ENCODE measurements at places on chromosomes 5 and 9. TPM values are rescaled to one million over a fixed set of nuclear protein-coding genes. Genes with fewer than 3 reads are reported as not detected.

The CAMK4 gene
- total RNA-seq = 3.5 TPM

DNA sequence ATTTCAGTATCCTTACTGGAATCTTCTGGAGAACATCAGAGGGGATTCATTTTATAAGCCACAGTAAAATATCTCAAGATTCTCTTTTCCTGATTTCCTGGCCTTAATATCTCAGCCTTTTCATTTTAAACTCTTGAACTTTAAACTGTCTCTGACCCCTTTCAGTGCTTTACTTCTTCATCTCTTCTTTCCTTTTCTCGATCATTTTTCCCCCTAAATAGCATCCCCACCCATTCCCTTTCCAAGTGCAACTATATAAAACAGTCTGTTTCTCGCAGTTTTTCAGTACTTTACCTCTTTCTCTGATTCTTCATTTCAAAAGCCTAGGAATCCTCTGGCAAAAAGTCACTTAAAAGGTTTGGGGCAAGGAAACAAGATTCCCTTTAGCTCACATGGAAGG, 80.5 kb downstream of the PALM2AKAP2 start:
- no peaks in the 10 kb centered on the region for H3K27me3 ChIP-seq
- no peaks in the 10 kb centered on the region for H3K36me3 ChIP-seq
- no peak for DNase-seq
- no peak overlapping the region for H3K27ac ChIP-seq

- H3K36me3 ChIP-seq = peaks cover 1% of the 10 kb centered on the region
- DNase-seq = no peak
- peak overlapping the region; percentile 80 for H3K27ac ChIP-seq
- no peaks in the 10 kb centered on the region for H3K27me3 ChIP-seq
- peaks cover 11% of the 10 kb centered on the region for H3K4me1 ChIP-seq
These were observed 339.7 kb downstream of the ADAMTS6 start for GRCh38 chr5:65142016-65142415.

The FBN2 gene
- total RNA-seq = 105 TPM

GRCh38 chr5:9347541-9348295, 198.2 kb downstream of the SEMA5A start:
- DNase-seq = no peak
- H3K36me3 ChIP-seq = no peaks in the 10 kb centered on the region
- peak overlapping the region; percentile 11 for H3K27ac ChIP-seq
- peaks cover 25% of the 10 kb centered on the region for H3K4me1 ChIP-seq
- no peak overlapping the region for H3K4me3 ChIP-seq
- no peaks in the 10 kb centered on the region for H3K27me3 ChIP-seq

GRCh38 chr9:81588148-81588871, 101.0 kb downstream of the TLE1 start:
- H3K27ac ChIP-seq = peak overlapping the region; percentile 47
- H3K27me3 ChIP-seq = no peaks in the 10 kb centered on the region
- H3K4me3 ChIP-seq = no peak overlapping the region
- H3K36me3 ChIP-seq = no peaks in the 10 kb centered on the region
- DNase-seq = peak; percentile 58
- peaks cover 16% of the 10 kb centered on the region for H3K4me1 ChIP-seq

GRCh38 chr5:124088289-124089032, 576.5 kb downstream of the CSNK1G3 start:
- no peak overlapping the region for H3K27ac ChIP-seq
- H3K27me3 ChIP-seq = no peaks in the 10 kb centered on the region
- H3K4me3 ChIP-seq = no peak overlapping the region
- DNase-seq = no peak
- H3K4me1 ChIP-seq = no peaks in the 10 kb centered on the region

DNA sequence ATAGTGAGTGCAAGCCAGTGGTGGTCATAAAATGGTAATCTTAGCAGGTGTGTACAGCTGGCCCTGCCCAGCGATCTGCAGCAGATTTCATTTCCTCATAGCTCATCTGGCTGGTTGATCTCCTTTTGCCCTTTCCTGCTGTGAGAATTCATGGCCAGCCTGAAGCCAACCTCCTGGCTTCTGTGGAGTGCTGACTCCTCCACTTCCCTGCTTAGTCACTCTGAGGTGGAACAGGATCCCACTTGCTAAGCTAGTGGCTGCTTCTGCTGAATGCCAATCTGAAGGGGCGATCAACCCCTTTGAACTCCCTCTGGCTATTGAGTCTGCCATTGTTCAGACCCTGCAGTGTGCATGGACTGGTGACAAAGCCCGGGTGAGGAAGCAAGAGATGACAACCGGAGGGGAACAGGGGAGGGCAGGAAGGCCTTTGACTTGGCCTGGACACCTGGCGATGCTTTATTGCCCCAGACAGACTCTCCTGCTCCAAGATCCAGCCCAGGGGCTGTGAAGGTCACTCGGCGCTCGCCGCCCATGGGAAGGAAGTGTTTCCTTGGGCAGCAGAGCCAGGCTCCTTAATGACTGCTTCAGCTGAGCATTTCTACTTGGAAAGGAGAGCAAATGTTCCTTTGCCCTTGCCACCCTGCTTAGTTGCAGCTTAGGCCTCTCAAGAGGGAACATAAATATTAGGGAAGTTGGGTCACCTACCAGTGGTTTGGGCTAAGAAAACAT, 341.1 kb downstream of the ZSWIM6 start:
- no peak overlapping the region for H3K27ac ChIP-seq
- H3K36me3 ChIP-seq = no peaks in the 10 kb centered on the region
- H3K4me3 ChIP-seq = no peak overlapping the region
- peaks cover 6% of the 10 kb centered on the region for H3K27me3 ChIP-seq
- H3K4me1 ChIP-seq = peaks cover 4% of the 10 kb centered on the region

The CD72 gene
- total RNA-seq = 1.8 TPM

- no peaks in the 10 kb centered on the region for H3K36me3 ChIP-seq
- H3K27ac ChIP-seq = no peak overlapping the region
- peaks cover 4% of the 10 kb centered on the region for H3K4me1 ChIP-seq
- DNase-seq = no peak
- H3K27me3 ChIP-seq = no peaks in the 10 kb centered on the region
- H3K4me3 ChIP-seq = no peak overlapping the region
These were observed 120.2 kb upstream of the GRHPR start for GRCh38 chr9:37302277-37302676.
